ENCODE measurements at places on chromosomes 12 and 14.

GRCh38 chr12:64610660-64611340 is 505 bp downstream of the RASSF3 start:
- peak; percentile 47 for DNase-seq

GRCh38 chr12:106170285-106170684 is 31.5 kb upstream of the NUAK1 start:
- DNase-seq = no peak

GRCh38 chr12:101855364-101855884 is 22.0 kb upstream of the DRAM1 start:
- DNase-seq = no peak

DNA sequence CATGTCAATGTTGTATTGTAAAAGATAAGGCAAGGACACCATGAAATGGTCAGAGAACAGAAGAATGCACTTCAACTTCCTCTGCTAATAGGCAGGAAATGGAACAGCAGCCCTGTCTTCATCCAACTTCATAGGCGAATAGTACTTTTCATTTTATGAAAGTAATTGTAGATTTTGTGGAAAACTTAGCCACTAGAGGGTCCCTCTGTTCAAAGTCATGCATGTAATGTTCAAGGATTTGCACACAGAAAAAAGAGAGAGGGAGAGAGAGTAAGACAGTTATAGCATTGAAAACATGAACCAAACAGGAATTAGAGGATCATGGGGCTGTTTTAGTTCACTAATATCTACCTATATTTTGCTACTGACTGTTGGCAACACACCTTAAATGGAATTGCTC is 172.2 kb downstream of the FLRT2 start:
- no peak for DNase-seq

DNA sequence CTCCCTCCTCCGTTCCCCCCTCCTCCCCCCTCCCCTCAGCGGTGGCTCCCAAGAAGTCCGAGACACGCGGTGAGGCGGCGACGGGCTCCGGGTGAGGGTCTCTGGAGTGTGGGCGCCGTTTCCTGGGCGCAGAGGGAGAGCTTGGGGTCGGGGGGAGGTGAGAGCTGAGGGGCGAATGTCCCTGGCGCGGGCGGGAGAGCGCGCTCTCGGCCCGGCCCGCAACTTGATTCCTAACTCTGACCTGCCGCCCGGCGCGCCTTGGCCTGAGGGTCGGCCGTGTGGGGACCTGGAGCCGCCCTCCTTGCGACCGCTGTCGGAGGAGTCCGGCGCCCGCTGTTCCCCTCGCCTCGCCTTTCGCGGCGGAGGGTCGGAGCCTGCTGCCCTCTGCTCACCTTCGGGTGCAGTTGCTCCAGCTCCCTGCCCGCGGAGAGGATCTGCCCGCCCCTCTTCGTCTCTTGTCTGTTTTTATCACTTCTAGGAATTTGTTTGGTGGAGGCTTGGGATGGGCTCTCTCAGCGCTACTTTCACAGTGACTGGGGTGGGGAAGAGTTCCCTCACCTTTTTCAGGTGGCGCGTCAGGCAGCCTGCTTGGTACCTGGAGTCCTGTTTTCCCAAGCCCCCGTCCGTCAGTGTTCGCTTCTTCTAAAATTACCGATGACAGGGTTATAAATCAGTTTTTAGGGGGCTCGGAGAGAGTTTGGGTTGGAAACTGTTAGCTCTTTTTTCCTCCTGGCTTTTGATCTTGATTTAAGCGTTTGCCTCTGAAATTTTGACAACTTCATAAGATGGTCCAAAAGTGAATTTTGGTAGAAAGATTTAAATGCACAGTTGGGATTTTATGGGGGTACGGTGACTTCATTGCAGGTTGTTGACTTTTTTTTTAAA is 495 bp downstream of the ADIPOR2 start:
- no peak for DNase-seq

DNA sequence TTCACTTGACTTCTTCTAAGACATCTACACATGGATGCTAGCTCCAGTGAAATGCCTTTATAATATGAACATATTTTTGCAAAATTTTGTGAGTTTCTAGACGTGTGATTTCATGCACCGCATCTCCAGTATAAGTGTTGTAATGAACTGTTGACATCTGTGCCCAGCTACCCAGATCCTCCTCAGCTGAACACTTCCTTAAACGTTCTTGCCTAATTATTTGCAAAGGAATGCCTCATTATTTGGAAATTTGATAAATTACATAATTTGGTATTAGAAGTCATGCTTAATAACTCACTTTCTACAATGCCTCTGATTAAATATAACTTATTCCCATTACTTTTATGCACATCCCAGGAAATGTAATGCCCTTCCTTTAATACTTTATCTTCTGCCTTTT is 14.0 kb downstream of the OR11G2 start:
- DNase-seq = no peak

GRCh38 chr14:79136071-79137044 is 966.2 kb downstream of the NRXN3 start:
- no peak for DNase-seq

GRCh38 chr12:118633071-118633470 is 256.7 kb downstream of the SUDS3 start:
- DNase-seq = no peak

- DNase-seq = no peak
Measured at GRCh38 chr14:97177635-97178034, 380.5 kb downstream of the VRK1 start.

DNA sequence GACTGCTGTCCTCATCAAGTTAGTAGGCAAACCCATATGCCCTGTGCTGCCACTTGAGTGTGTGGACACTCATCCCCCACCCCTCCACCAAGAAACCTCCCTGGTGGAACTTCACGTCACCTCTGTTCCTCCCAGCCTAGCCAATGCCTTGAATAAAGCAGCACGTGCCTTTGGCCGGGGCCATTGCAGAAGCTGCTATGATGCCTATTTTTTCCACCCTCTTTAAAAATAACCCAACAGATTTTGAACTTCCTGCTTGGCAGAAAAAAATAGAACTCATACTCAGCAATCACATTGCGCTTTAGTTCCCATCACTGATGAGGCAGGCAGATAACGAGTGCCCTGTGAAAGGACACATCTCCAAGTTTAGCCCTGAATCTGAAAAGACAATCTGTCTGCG is 23.1 kb upstream of the PWP1 start:
- no peak for DNase-seq

Data from stimulated activated CD8-positive, alpha-beta memory T cell treated with anti-CD3 and anti-CD28 coated beads, Interleukin-4, amount 100 ng/mL, for 1 hour (primary cell).